ENCODE measurements at places on chromosomes 5 and 9.

GRCh38 chr5:29805804-29806203 is 1387.7 kb upstream of the CDH6 start:
- no peak for DNase-seq

DNA sequence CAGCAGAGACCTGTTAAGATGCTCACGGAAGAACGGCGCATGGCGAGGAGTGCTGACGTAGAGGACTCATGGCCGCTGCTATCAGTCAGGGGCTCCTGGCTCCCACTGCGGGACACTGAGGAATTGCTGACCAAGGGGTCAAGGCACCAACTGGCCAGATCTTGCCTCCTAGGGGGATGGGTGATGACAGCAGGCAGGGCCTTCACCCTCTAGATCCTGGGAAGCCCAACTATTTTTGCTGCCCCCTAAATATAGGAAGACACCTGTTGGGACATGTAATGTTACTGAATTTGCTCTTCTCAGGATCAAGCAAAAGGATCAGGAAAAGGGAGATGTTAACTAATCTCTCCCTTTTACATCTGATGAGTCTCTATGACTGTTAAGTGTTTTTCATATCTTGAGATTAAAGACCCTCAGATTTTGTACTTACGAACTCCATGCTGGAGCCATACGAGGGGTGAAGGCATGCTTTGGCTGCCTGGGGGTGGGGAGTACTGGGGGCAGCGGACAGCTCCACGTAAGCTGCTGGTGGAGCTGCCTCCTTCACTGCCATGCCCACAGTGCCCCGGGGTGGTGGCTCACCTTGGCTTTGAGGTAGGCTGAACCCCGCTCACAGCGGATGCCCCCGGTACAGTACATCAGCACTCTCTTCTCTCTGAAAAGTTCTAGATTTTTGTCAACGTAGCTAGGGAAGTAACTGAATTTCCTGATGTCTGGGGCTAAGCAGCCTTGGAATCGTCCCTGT is 28.1 kb downstream of the TSTD2 start:
- no peak for DNase-seq

DNA sequence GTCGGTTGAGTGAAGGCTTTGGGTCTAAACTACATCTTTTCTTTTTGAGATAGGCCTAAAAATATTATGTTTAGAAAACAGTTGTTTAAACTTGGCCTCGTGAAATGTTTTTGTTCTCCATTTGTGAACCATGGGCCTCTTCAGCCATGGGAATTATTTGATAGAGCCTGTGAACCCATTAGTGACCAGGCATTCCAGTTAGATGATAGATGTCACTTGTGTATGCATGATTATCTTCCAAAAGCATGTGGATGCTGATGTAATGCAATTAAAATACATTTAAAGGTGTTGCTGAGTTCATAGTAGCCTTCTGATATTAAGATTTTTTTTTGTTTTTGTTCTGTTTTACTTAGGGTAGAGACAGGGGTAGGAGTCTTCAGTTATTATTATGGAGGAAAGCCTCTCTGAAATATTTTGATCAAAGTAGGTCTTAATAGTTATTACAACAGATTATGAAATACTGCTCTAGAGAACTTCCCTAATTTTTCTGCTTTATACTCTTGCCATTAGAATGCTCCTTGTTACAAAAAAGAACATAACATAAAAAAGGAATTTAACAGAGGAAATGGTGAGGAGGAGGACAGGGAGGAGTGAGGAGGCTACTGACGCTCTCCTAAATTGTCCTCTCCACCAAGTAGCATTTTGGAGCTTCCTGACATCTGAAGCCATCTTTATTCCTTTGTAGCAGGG is 32.9 kb downstream of the CPEB4 start:
- DNase-seq = no peak

DNA sequence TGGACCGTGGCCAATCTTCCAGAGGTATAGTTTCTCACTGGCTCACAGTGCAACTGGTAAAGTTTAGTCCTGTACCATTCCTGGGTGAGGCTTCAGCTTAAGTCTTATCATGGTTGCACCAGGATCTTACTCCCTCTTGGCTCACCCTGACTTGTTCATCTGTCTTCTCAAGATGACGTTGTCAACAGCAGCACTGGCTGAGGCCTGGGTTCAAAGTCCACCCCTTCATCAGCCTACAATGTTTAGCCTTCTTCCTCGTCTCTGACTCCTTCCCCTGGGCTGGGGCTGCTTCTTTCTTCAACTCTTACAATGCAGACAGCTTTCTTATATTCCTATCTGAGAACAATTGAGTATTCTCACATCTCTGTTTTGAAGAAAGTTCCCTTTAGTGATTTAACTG is 311.1 kb upstream of the CLINT1 start:
- DNase-seq = no peak

- no peak for DNase-seq
Measured at GRCh38 chr9:16069671-16070454, 517.0 kb downstream of the CCDC171 start.

DNA sequence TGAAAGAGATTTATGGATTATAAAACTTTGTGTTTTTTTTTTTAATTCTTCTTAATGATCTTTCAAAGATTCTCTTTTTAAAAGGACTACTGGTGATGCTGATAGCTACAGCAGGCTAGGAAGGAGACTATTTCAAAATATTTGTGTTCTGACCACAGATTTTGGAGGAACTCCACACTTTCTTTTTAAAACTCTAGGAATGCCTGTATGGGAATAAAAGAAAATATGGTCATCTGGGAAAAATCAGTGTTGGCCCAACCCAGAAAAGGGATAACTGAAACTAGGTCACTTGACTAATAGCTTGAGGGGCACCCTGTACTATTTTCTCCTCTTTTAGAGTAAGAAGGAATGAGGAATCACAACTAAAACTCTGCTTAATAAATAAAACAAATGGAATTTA is 97.6 kb upstream of the ADAMTS19 start:
- DNase-seq = no peak

DNA sequence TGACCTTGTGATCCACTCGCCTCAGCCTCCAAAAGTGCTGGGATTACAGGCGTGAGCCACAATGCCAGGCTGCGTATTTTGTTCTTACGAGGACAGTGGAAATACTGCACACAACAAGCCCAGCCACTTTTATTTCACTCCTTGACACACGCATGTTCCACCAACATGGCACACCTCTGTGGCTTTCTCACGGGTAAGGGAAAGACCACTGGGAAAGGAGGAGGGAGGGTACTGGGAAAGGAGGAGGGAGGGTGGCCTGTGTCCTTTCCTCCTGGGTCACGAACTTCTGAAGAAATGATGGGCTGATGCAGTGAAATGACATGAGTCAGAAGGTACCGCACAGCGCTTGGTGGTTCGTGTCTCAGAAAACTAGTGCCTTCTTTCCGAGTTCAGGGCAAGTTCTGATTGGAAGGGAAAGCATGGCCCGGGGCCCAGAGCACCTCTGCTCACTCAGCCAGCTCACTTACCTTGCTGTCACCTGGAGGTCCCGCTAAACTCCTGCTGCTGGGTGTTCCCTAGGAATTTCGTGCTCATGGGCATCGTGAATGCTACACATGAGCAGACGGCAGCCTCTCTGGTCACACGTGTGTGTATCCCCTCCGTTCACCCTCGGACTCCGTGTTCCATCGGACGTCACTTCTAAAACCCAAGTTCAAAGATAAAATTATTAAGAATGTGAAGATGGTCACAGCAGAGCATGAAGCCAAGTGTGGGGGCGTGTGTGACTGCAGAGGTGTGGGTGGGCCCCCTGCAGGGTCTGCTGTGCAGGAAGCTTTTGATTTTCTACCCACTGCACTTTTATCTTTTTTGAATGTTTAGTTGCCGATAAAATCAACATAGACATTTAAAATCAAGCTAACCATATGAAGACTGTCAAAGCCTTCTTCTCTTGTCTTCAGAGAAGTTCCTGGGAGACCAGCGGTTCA is 42.9 kb downstream of the LAMC3 start:
- no peak for DNase-seq

DNA sequence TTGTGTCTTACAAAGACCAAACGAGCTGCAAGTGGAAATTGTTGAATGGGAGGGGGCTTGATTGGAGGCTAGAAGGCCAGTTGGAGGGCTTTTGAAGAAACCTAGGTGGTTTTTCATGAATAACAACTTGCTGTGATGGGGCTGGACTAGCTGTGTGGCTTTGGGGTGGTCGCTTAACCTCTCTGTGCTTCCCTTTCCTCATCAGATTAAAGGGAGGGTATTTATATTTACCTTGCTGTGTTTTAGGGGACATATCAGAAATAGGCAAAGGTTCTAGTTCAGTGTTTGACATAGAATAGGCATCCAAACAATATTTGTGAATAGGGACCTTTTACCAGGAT is 74.9 kb downstream of the ZNF618 start:
- DNase-seq = no peak

DNA sequence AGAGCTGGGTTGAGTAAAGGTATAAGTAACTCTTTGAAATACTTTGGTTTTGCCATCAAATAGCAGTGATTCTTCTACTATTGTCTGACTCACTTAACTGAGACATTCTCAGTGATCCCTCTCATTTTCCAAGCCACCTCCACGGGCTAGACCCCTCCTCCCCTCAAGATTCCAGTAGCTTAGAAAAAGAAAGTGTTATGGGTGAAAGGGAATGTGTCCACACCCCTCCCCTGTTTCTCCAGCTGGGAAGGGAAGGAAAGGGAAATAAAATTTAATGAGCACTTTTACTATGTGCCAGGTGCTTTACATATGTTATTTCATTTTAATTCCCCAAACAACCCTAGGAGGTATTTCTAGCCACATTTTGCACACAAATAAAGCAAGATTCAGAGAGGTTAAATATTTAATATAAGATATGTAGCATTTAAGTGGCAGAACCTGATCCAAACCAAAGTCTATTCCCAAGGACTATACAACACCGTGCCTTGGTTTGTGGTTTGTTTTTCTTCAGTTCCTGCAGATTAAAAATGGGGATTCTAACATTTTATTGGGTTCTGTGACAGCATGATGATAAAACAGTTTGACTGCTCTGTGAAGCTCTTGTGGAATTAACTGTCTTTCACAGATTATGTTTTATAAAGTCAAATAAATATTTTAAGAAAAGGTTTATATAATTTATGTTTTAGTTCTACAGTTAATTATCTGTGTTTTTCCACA is 135.9 kb downstream of the ZSWIM6 start:
- DNase-seq = no peak

DNA sequence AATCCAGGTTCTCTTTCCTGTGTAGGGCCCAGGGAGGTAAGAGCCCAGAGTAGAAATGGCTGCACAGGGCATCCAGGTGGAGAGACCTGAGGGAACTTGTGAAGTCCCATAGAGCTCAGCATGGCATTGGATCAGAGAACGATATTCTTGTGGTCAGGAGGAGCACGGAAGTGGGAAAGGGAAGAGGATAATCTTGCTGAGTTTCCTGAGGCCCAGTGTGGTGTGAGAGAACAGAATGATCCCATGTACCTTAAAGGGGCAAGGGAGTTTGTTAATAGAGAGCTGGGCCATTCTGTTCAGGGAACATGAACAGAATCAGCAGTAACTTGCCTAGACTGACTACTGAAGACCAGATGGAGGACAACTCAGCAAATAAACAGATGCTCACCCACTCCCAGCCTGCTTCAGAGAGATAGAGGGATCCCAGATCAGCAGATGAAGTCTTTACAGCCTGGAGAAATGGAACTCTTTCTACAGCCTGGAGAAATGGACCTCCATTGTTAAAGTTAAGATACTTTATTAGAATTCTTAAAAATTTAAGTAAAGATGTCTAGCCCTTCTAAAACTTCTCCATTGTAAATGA is 119.7 kb upstream of the ELL2 start:
- no peak for DNase-seq

DNA sequence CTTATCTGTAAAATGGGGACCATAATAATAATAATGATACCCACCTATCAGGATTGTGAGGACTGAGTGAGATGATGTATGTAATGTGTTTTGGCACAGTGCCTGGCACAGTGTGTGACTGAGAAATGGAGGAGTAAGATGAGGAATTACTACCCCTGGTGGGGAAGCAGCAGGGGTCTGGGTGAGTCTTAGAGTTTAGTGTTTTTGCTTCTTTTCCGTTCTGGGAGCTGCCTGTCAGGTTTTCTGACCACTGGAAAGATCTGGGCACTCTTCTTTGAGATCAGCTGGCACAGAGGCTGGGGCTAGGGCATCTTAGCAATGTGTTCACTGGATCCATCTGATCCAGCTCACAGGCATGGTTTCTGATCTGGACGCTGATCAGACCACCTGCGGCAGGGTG is 8.5 kb downstream of the LCP2 start:
- DNase-seq = no peak

GRCh38 chr5:122112063-122112462 is 17.3 kb upstream of the ZNF474 start:
- no peak for DNase-seq

GRCh38 chr9:3682186-3682585 is 156.4 kb upstream of the RFX3 start:
- DNase-seq = no peak

GRCh38 chr5:79237740-79238560 is 2.0 kb downstream of the JMY start:
- DNase-seq = no peak

- DNase-seq = no peak
Measured at GRCh38 chr5:124373883-124374282, 372.6 kb downstream of the ZNF608 start.

- DNase-seq = no peak
Measured at GRCh38 chr9:115850548-115851304, 302.9 kb upstream of the PAPPA start.

DNA sequence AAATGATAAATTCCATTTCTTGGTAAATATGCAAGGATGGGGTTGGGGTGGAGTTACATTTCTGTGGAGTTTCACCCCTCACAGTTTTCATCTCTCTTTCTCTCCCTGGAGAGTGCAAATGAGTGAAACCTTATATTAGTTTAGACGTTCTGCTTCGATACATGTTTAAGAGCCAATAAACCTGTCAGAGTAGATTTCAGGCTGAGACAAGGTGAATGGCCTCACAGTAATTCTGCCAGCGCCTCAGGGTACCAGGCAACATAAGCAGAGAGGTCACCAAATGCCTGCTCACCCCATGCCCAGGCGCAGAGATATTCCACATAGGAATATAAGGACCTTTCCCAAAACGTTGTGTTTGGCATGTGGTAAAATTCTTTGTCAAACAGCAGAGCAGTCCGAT is 154.9 kb upstream of the VLDLR start:
- DNase-seq = no peak

- DNase-seq = no peak
Measured at GRCh38 chr9:100689635-100690034, 111.8 kb downstream of the CAVIN4 start.

GRCh38 chr9:99299211-99300102 is 77.4 kb downstream of the SEC61B start:
- peak; percentile 24 for DNase-seq

- no peak for DNase-seq
Measured at GRCh38 chr9:38619556-38620447, 594 bp downstream of the ANKRD18A start.

GRCh38 chr5:40906351-40906751 is 2.9 kb upstream of the C7 start:
- DNase-seq = no peak

GRCh38 chr5:56298336-56299090 is 65.4 kb upstream of the ANKRD55 start:
- no peak for DNase-seq
